Astrocyte (in vitro differentiated cells and primary cell): ENCODE measurements at places on chromosomes 3 and 15. TPM values are rescaled to one million over a fixed set of nuclear protein-coding genes. Genes with fewer than 3 reads are reported as not detected.

DNA sequence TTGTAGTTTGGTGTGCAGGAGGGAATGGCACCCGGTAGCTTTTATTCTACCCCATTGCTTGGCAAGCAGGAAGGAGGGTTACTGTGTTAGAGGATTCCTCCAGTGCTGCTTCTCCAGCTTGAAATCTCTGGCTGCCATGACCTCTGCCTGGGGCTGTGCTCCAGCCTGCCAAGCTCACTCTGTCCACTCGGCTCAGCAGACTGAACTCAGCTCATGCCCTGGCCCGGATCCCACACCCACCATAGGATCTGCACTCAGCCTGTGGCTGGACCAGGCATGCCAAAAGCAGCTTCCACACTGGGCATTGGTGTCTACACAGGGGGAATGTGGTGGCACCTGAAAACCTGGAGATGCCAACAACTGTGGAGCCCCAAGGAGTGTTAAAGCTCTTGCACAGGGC is 26.3 kb downstream of the CLDN16 start:
- no peak overlapping the region for H3K27ac ChIP-seq
- H3K4me1 ChIP-seq: no peaks in the 10 kb centered on the region
- DNase-seq: no peak
- no peaks in the 10 kb centered on the region for H3K27me3 ChIP-seq

GRCh38 chr3:185057829-185058228 is 95.0 kb downstream of the C3orf70 start:
- no peak overlapping the region for H3K27ac ChIP-seq
- H3K27me3 ChIP-seq: no peaks in the 10 kb centered on the region
- no peaks in the 10 kb centered on the region for H3K36me3 ChIP-seq

GRCh38 chr15:28955993-28956421 is 70.2 kb downstream of the APBA2 start:
- peak overlapping the region; percentile 30 for H3K4me3 ChIP-seq
- DNase-seq: peak; percentile 91
- H3K4me1 ChIP-seq: peaks cover 21% of the 10 kb centered on the region
- H3K27ac ChIP-seq: no peak overlapping the region

DNA sequence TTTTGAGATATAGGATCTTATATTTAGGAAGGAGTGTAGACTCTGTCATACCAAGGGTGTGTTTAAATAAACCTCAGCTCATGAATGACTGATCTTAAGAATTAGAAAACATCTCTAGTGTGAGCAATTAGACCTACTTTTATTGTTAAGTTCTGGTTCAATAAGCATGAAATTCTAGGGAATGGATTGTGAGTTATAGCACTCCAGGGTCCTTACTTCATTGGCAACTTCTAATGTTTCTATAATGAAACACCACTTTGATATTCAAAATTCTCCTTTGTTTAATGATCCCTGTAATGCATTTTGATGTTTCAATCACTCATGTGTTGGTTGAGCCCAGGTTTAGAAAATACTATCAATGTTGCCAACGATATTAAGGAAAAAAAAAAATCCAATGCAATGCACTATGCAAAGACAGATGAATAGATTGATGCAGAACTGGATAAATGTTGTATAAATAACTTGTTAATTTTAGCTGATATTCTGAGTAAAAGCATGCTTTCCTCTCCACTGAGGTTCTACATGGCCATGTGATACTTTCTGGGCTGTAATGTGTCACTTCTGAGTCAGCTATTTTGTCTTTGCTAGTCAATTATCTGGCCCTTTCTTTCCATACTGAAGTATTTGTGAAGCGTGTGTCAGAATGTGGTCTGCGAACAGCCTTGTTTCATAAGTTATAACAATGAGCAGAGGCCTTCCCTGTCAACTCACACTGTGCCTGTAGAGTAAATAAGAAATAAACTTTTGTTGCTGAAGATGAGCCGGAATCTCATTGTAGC is 1035.9 kb downstream of the PLOD2 start:
- no peak overlapping the region for H3K27ac ChIP-seq
- H3K4me1 ChIP-seq: no peaks in the 10 kb centered on the region
- H3K36me3 ChIP-seq: no peaks in the 10 kb centered on the region
- DNase-seq: peak; percentile 37

GRCh38 chr3:116423945-116424344 is 21.3 kb downstream of the LSAMP start:
- no peak overlapping the region for H3K4me3 ChIP-seq
- H3K36me3 ChIP-seq: no peaks in the 10 kb centered on the region
- DNase-seq: peak; percentile 27
- peaks cover 9% of the 10 kb centered on the region for H3K4me1 ChIP-seq
- no peak overlapping the region for H3K27ac ChIP-seq

DNA sequence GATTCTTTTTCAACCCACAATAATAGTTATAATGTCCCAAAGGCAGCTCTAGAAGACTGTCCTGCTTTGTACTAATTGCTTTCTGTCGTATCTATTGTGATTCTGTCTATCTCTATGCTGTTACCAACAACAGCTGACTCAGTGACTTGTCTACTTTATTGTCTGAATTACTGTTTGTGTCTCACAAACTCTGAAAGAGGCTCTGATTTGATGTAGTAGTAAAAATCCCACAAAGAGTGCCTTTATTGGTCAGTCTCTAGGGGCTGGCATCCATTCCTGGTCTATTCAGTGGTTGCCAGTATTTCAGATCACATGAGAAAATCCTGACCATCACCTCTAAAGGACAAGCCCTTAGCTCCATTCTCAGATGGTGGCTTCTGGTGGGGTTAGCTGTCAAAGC is 254.2 kb downstream of the NSUN3 start:
- H3K36me3 ChIP-seq: no peaks in the 10 kb centered on the region
- no peaks in the 10 kb centered on the region for H3K4me1 ChIP-seq
- no peak for DNase-seq
- H3K27ac ChIP-seq: no peak overlapping the region
- H3K27me3 ChIP-seq: no peaks in the 10 kb centered on the region

- no peaks in the 10 kb centered on the region for H3K36me3 ChIP-seq
- no peaks in the 10 kb centered on the region for H3K27me3 ChIP-seq
- no peak overlapping the region for H3K27ac ChIP-seq
- no peaks in the 10 kb centered on the region for H3K4me1 ChIP-seq
- H3K4me3 ChIP-seq: no peak overlapping the region
- no peak for DNase-seq
Measured at GRCh38 chr15:35325374-35325941, 220.5 kb downstream of the DPH6 start.

DNA sequence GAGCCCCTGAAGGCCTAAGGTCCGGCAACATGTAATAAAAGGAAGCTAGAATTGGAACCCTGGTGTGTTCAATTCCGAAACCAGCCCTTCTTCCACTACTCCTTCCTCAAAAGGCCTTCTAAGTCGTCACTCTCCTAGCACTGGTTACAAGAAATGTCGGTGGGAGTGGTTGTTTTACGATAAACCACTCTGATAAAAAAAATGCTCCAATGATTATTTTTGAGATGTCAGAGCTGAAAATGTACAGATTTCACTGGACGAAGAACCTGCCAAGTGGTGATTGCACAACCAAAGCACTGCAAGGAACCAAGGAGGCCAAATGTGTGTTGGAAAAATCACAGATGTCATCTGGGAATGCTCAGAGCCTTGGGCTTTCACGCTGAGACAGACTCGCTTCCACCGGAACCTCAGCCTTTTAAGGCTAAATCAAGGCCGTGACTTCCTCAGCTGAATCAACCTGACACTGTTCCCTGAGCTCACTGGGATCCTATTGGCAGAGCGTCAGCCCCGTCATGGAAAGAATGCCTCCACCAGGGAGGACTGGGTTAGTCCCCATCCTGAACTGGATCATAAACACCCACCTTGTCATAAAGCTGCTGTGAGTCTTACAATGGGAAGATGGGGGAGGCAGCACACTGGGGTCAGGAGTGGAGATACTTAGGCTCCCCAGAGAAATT is 108.1 kb upstream of the THBS1 start:
- H3K36me3 ChIP-seq: no peaks in the 10 kb centered on the region
- no peaks in the 10 kb centered on the region for H3K27me3 ChIP-seq
- DNase-seq: peak; percentile 10
- no peak overlapping the region for H3K27ac ChIP-seq

DNA sequence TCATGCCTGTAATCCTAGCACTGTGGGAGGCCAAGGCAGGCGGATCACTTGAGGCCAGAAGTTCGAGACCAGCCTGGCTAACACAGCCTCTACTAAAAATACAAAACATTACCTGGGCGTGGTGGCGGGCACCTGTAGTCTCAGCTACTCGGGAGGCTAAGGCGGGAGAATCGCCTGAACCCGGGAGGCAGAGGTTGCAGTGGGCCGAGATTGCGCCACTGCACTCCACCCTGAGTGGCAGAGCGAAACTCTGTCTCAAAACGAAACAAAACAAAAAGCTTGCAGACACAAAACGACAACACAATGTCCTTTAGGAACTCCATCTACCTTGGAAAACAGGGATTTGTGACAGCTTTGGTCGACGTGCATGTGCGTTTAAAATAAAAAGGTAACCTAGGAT is 716 bp upstream of the KLHL24 start:
- H3K4me3 ChIP-seq: no peak overlapping the region
- H3K27me3 ChIP-seq: no peaks in the 10 kb centered on the region
- no peak for DNase-seq

GRCh38 chr3:48655606-48656005 is 7.1 kb downstream of the CELSR3 start:
- no peaks in the 10 kb centered on the region for H3K36me3 ChIP-seq
- no peak overlapping the region for H3K27ac ChIP-seq
- H3K4me1 ChIP-seq: no peaks in the 10 kb centered on the region
- no peak overlapping the region for H3K4me3 ChIP-seq
- no peaks in the 10 kb centered on the region for H3K27me3 ChIP-seq

- DNase-seq: no peak
- no peaks in the 10 kb centered on the region for H3K36me3 ChIP-seq
- H3K4me1 ChIP-seq: peaks cover 22% of the 10 kb centered on the region
- peak within 1 kb of the TSS; percentile 60 for H3K4me3 ChIP-seq
Measured at GRCh38 chr3:195907934-195908693, at the start of gene TNK2. TNK2 (minus strand) TSS chr3:195908551; CDS start chr3:195888588, 19,963 bp downstream.

GRCh38 chr15:79171320-79172031 is 80.9 kb upstream of the RASGRF1 start:
- H3K27ac ChIP-seq: no peak overlapping the region
- peaks cover 4% of the 10 kb centered on the region for H3K27me3 ChIP-seq
- no peaks in the 10 kb centered on the region for H3K36me3 ChIP-seq
- no peak for DNase-seq

DNA sequence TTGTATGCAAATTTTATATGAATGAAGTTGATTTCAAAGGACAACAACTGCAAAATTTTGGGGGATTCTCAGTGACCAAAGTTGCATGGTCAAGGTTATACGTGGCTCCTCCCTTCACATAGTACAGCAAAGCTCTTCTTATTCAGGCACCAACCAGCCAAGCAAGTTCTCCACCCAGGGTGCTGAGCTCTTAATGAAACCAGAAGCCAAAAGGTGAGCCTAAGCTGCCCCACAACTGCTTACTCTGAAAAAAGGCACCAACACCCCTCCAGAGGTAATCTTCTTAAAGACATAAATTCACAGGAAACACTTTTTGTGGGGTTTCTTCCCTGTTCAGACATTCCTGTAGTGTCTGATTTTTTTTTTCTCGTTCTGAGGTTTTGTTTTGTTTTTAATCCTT is 106.1 kb upstream of the GMNC start:
- no peaks in the 10 kb centered on the region for H3K27me3 ChIP-seq
- no peaks in the 10 kb centered on the region for H3K36me3 ChIP-seq
- H3K27ac ChIP-seq: no peak overlapping the region

DNA sequence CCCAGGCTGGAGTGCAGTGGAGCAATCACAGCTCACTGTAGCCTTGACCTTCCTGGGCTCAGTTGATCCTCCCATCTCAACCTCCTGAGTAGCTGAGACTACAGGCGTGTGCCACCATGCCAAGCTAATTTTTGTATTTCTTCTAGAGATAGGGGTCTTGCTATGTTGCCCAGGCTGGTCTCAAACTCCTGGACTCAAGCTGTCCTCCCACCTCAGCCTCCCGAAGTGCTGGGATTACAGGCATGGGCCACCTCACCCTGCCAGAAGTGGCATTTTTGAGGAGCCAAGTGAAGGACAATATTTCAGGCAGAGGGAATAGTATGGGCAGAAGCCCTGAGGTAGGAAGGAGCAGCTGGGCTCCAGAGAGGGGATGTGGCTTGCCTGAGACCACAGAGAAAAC is 4.7 kb downstream of the ANKDD1A start:
- no peaks in the 10 kb centered on the region for H3K36me3 ChIP-seq
- no peak for DNase-seq
- H3K4me1 ChIP-seq: peaks cover 1% of the 10 kb centered on the region
- H3K27me3 ChIP-seq: no peaks in the 10 kb centered on the region
- no peak overlapping the region for H3K4me3 ChIP-seq

DNA sequence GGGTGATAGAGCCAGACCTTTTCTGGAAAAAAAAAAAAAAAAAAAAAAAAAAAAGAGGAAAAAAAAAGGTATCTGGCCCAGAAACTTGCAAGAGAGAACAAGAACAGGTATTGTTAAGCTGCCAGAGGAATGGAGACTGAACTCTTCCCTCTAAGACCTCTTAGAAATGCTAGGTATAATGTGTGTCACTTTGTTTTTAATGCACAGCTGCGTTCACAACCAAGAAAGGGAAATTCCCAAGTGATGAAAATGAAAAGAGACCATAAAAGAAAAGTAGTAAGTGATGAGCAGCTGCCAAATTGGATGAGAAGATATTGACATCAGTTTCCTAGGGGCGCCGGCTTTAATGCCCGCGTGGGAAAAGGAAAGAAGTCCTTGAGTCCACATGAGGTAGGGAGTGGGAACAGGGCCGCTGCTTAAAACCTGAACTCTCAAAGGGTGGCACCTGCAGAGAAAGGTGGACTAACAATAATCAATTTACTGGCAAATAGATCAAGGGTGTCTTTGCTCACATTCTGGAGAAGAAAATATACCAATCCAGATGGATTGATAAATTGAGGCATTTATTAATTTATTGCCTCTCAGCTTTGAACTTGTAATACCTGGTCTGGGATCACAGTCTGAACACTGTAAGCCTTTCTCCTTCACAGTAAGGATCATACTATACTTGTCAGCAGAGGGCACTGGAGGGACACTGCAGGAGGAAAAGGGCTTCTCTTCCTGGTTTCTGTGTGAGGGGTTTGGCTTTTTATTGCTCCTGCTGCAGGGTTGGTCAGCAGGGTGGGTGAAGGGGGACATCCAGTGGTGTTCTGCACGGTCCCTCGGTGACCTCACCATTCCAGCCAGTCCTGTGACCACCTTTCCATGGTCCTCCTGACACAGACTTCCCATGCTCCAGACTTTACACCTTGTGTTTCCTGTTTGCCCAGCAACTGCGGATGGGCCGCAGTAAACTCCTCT is 131.6 kb downstream of the AQP9 start:
- no peak overlapping the region for H3K4me3 ChIP-seq
- no peaks in the 10 kb centered on the region for H3K27me3 ChIP-seq
- no peak overlapping the region for H3K27ac ChIP-seq
- no peaks in the 10 kb centered on the region for H3K4me1 ChIP-seq
- peak; percentile 45 for DNase-seq

GRCh38 chr15:69760890-69761568 is 308.4 kb downstream of the RPLP1 start:
- peak overlapping the region; percentile 71 for H3K27ac ChIP-seq
- H3K4me3 ChIP-seq: no peak overlapping the region
- H3K36me3 ChIP-seq: no peaks in the 10 kb centered on the region
- H3K27me3 ChIP-seq: no peaks in the 10 kb centered on the region

The GOLGA6L9 gene
- 5.2 and 6.0 TPM in 2 replicates for total RNA-seq

The ASB14 gene
- total RNA-seq: not detected in 2 replicates

The ARGFX gene
- total RNA-seq: not detected in 2 replicates

The COL8A1 gene
- 118 and 123 TPM in 2 replicates for total RNA-seq

The ARHGEF26 gene
- total RNA-seq: 1.7 TPM in 2 replicates

The CDHR4 gene
- not detected in 2 replicates for total RNA-seq

The TPRG1 gene
- total RNA-seq: 0.72 and 1.1 TPM in 2 replicates

The NDN gene
- total RNA-seq: 59.5 and 61.6 TPM in 2 replicates

The TPM1 gene
- 2,922 and 3,062 TPM in 2 replicates for total RNA-seq

The DVL3 gene
- 107 and 110 TPM in 2 replicates for total RNA-seq

The CCR1 gene
- total RNA-seq: 0.20 and 0.41 TPM in 2 replicates
